ENCODE measurements at places on chromosomes 16 and 17.
A peak's percentile ranks its signal among the peaks of the same experiment; 100 is the strongest.

GRCh38 chr17:17472333-17472920 is 4.4 kb upstream of the MED9 start:
- no peak for DNase-seq

DNA sequence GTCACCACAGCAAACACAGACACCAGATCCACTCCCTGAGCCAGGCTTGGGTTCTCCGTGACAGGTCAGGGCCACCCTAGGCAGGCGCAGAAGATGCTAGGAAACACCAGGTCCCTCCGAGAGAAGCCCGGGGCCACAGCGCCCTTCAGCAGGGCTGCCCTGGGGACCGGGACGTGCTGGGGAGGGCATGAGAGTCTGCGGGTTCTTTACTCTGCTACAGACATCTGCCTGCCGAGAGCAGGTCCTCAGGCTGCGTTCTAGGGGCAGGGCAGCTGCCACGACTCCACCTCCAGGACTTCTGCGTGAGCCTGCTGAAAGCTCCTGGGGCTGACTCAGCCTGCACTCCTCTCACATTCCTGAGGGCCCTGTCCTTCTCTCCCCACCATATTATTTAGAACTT is 11.4 kb downstream of the MYLK3 start:
- no peak for DNase-seq

DNA sequence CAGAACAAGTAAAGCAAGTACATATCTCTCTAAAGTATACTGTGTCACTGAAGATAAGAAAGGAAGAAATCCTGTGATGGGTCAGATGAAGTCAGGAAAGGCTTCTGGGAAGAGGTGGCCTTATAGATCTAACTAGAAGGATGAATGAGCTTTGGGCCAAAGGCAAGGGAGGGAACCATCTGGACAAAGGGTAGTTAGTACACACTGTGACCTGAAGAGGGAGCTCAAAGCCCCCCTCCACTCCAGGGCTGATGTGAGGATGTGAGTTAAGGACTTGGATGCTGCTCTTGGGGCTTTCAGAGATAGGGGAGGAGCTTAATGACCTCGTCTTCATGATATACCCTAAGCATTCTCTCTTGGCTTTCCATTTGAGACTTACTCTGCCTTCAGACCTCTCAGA is 185.3 kb upstream of the CACNG3 start:
- DNase-seq: no peak

- DNase-seq: no peak
These were observed 221.7 kb downstream of the RPTOR start for GRCh38 chr17:80766290-80766855.

DNA sequence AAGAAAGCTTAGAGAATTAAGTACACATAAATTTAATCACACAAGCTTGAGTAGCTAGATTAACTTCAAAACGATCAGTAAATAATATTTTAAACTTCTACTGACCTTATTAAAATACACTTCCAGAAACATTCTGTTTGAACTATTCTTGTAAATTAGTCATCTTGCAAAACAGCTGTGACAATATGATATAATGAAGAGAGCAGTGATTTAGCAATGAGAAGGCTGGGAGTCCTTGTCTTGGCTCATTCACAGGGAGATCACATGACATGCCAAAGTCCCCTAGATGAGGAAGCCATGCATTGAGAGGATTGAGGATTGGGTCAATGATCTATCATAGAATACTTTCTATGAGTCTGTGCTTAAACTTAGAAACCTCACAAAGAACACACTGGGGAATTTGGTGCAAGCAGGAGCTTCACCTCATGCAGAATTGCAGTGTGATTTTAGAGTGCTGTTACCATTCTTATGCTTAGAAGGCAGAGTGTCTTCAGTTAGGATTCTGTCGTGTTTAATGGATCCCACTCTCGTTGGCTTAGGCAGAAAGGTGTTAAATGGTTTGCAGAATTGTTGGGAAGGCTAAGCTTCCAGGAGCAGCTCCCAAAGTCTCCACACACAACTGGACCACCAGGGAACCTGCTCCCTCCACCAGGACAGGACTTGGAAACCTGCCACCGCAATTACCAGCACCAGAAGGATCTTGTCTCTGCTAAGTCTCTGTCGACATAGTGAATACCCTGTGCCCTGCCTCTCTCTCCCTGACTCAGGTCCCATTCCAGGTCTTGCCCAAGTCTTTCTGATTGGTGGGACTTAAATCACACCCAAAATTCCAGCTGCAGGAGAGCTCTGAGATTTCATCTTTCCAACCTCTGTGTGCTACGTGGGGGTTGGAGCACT is 87.1 kb downstream of the USP22 start:
- DNase-seq: no peak

GRCh38 chr16:59573528-59574271 is 839.6 kb upstream of the GOT2 start:
- no peak for DNase-seq

GRCh38 chr16:68553186-68553585 is 14.1 kb downstream of the ZFP90 start:
- DNase-seq: no peak

DNA sequence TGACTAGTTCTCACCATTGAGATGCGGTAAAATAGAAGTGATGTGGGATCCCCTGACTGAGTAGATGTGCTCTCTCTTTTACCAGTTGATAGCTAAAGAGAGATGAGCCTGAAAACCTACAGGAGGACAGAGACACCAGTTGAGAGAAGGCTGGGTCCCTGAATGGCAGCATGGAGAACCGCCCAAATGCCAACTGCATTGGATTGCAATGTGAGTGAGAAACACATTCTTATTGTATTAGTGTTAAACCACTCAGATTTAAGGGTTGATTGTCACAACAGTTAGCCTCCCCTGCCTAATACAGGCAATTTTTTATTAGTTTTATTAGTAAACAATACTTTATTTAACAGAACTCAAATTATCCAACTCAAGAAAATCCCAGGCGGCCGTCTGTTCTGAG is 61.2 kb downstream of the SPACA3 start:
- DNase-seq: no peak

GRCh38 chr17:40859536-40859935 is 7.5 kb downstream of the KRT12 start:
- DNase-seq: no peak

GRCh38 chr17:27473748-27474609 is 17.7 kb downstream of the KSR1 start:
- peak; percentile 48 for DNase-seq

- no peak for DNase-seq
These were observed 19.2 kb downstream of the DCUN1D3 start for GRCh38 chr16:20880867-20881502.

DNA sequence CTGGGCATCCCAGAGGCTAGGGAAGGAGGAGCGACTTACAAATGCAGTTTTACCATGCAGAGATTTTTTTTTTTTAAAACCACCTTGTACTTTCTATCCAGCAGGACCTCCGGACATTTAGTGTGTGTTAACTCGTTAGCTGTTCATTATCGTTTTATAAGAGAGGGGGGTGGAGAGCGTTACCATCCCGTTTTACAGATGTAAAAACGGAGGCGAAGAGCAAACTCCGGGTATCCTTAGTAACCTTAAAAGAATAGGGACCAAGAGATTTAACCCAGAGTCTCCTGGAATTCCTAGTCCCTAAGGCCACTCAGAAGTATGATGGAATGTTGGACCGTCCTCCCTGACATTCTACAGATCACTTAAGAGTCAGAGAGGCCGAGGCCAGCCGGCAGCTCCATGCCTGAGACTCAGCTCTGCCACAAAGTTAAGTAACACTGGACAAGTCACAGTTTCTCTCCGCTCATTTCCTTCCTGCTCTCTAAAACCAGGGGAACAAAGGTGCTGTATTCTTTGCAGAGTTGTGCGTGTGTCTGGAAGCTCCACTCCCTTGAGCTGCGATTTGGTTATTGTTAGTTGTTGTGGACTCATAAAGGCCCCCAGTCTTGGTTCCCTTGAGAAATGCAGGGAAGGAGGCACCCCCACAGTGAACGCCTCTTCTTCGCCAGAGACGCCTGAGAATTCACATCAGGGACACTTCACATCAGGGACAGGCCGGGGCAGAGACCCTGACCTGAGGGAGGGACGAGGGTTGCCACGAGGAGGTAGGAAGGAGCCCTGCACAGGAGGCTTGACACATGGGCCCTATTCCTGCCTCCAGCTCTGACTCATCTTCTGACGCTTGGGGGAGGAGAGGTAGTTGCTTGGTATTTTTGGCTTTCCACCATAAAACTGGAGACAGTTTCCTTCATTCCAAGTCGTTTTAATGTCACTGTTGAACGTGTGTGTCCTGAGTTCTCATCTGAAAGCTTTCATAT is 1.2 kb downstream of the DUSP14 start:
- DNase-seq: no peak
